Fibroblast of skin of scalp (primary cell): ENCODE measurements at places on chromosomes 11 and 22.

- no peak for DNase-seq
These were observed 101.2 kb upstream of the HSD17B12 start for GRCh38 chr11:43579171-43579918.

DNA sequence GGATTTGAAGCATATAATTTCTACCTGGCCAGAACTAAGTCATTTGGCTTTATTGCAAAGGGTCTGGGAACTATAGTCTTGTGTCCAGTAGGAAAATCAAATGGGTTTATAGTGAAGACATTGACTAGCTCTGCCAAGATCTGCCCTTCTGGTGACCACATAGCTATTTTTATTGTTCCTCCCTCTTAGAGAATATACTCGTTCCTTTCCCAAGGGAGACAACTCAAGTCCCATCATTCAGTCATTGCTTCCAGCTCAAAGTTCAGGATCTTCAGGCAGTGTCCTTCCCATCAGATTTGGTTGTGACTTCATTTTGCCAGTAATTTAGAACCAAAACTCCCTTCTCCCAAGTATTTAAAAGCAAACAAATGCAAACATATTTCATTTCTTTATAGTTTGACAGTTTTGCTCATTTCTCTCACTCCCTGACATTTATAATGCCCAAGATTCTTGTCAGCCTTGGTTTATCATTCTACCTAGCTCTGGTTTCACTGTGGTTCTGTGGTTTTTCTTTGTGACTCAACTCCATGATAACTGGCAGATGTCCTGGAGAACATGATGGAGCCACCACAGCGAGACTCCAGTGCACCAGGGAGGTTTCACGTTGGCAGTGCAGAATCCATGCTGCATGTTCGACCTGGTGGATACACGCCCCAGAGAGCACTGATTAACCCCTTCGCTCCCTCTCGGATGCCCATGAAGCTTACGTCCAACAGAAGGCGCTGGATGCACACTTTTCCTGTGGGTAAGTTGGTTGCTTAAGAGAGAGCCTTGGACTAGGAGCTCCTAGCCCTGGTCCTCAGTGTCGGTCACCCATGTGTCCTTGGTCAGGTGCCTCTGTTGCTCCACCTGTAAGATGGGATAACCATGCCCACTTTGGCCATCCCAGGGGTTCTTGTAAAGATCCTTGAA, 64.9 kb downstream of the DEPDC5 start:
- DNase-seq: peak; percentile 16

DNA sequence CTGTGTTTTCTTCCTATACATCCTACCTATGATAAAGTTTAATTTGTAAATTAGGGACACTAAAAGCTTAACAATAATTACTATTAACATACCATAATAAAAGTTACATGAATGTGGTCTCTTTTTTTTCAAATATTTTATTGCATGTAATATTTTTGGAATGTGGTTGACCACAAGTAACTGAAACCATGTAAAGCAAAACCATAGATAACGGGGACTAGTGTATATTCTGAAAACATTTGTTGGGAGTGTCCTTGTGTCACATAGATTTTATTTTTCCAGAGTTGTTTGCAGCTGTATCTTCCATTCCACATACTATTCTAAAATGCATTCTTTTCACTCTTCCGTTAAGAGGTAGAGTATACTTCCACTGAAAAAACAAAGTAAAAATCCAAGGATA, 200.4 kb downstream of the KIF18A start:
- DNase-seq: peak; percentile 68

GRCh38 chr11:6962673-6963072, 36.4 kb downstream of the ZNF215 start:
- no peak for DNase-seq

DNA sequence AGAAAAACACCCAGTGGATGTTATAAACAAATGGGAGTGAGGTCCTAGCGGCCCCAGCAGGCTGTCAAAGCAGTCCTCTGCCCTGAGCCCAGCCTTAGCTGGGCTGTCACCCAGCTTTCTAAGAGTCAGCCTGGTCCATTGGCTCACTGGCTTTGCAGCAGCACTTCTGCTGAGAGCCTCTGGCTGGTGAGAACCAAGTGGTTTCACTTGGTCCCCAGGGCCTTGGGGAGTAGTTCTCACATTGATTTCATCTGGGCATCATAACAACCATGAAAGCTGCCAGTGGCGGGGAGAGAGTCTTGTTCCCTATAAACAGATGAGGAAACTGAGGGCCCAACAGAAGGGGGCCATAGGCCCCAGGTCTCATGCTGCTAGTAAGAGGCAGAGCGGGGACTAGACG, 11.4 kb downstream of the SEC14L6 start:
- no peak for DNase-seq

DNA sequence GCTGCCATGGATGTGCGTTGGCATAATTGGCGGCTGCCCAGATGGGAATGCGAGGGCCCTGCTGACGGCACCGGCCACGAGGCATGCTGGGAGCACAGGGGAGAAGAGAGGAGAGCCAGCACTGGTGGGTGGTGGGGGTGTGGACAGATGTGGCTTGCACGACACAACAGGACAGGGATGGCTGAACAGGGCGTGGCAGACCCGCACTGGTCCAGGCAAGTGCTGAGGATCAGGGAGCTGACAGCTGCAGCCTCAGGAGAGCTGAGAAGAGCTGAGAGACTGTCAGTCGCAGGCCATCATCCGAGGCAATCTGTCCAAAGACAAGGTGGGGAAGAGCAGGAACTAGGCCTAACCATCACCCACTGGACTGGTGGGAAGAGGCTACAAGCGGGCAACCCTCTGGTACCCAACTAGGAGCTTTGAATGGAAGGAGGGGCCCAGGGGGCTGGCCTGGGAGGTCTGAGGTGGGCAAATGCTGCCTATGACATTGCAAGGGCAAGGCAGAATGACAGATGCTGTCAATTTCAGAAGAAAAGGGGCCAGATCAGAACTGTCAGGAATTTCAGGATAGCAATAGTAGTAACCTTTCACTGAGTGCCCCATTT, 2.4 kb downstream of the GNB1L start:
- no peak for DNase-seq

GRCh38 chr11:14258221-14258935, 100.6 kb downstream of the RRAS2 start:
- no peak for DNase-seq

DNA sequence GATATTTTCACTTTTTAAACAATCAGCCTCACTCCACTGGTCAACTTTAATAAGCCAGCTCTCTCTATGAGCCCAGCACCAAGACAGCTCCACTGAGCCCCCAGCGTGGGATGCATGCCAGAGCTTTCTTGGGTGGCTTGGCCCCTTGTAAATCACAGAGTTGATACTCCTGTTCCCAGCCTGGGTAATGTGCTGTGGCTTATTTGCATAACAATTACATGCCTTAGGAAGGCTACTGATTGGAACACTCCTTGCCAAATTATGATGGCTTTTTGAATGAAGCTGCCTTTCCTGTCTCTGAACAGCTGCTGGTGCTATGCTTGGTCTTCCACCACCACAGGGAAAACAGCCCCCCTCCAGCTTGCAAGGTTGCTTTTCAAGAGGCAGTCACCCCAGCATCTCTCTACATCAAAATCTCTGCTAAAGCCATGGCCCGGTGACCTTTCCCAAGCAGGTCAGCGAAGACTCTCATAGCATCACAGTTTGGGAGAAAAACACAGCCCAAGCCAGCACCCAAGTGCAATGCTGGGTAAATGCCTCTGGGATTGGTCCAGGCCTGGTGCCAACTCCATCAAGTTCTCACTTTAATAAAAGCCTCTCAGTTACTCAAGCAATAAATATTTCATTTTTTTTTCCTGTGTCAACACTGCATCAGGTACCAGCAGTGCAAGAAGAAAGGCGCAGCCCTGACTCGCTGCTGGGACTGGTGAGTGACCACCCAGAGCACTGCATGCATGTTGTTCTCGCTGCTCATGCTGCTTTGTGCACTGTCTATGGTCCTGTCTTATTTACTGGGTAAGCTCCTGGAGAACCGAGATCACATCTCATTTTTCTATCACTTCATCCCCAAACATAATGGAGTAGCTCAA, 549.3 kb downstream of the OPCML start:
- no peak for DNase-seq

GRCh38 chr22:31439808-31440207, 40.4 kb downstream of the DRG1 start:
- no peak for DNase-seq
